ENCODE measurements at places on chromosomes 11 and 22. TPM values are rescaled to one million over a fixed set of nuclear protein-coding genes. Genes with fewer than 3 reads are reported as not detected.

XKR3 gene
- not detected for total RNA-seq

SMC1B gene
- total RNA-seq: not detected

DNA sequence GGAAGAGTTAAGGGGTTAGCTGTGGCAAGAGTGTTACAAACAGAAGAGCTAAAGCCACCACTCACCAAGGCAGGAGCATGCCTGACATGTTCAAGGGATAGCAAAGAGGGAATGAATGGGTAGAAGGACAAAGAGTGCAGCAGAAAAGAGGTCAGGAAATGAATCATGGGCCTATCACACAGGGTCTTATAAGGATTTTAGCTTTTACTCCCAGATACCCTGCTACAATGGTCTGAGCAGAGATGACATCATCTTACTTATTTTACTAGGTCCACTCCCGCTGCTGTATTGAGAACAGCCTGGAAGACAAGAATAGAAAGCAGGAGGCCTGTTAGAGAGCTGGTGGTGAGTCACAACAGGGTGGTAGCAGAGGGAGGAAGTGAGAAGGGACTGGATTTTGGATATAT, 9.8 kb downstream of the TRAF6 start:
- peak overlapping the region; percentile 86 for H3K27ac ChIP-seq
- H3K4me1 ChIP-seq: peaks cover 35% of the 10 kb centered on the region
- peaks cover 6% of the 10 kb centered on the region for H3K36me3 ChIP-seq
- no peak overlapping the region for H3K4me3 ChIP-seq
- no peak for DNase-seq

GRCh38 chr11:77402218-77402556, 71.7 kb downstream of the PAK1 start:
- H3K27me3 ChIP-seq: no peaks in the 10 kb centered on the region
- H3K4me1 ChIP-seq: no peaks in the 10 kb centered on the region
- DNase-seq: no peak
- no peak overlapping the region for H3K4me3 ChIP-seq
- H3K36me3 ChIP-seq: no peaks in the 10 kb centered on the region

- no peaks in the 10 kb centered on the region for H3K36me3 ChIP-seq
- H3K27me3 ChIP-seq: peaks cover 7% of the 10 kb centered on the region
- no peak for DNase-seq
- no peak overlapping the region for H3K27ac ChIP-seq
These were observed 8.4 kb upstream of the KCNQ1OT1 start for GRCh38 chr11:2708151-2708581.

- H3K36me3 ChIP-seq: peaks cover 15% of the 10 kb centered on the region
- peaks cover 10% of the 10 kb centered on the region for H3K4me1 ChIP-seq
- no peak overlapping the region for H3K27ac ChIP-seq
- no peak for DNase-seq
- H3K27me3 ChIP-seq: peaks cover 3% of the 10 kb centered on the region
- H3K4me3 ChIP-seq: no peak overlapping the region
These were observed 13.4 kb downstream of the C11orf24 start for GRCh38 chr11:68258363-68258765.

DNA sequence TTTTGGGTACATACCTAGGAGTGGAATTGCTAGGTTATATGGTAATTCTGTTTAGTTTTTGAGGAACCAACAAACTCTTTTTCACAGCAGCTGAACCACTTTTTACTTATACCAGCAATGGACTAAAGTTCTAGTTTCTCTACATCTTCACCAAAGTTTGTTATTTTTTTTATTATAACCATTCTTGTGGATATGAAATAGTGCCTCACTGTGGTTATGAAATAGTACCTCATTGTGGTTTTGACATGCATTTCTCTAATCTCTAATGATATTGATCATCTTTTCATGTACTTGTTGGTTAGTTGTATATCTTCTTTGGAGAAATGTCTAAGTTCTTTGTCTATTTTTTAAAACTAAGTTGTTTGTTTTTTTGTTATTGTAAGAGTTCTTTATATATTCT, 27.2 kb downstream of the STIM1 start:
- no peak overlapping the region for H3K4me3 ChIP-seq
- H3K27ac ChIP-seq: no peak overlapping the region
- no peaks in the 10 kb centered on the region for H3K27me3 ChIP-seq
- peaks cover 6% of the 10 kb centered on the region for H3K4me1 ChIP-seq
- H3K36me3 ChIP-seq: no peaks in the 10 kb centered on the region

- H3K27me3 ChIP-seq: no peaks in the 10 kb centered on the region
- no peak overlapping the region for H3K4me3 ChIP-seq
- peaks cover 4% of the 10 kb centered on the region for H3K4me1 ChIP-seq
- peaks cover 6% of the 10 kb centered on the region for H3K36me3 ChIP-seq
- DNase-seq: no peak
- H3K27ac ChIP-seq: peak overlapping the region; percentile 85
These were observed 122.3 kb upstream of the BID start for GRCh38 chr22:17896586-17896985.

GRCh38 chr11:115958089-115959000, 454.1 kb upstream of the CADM1 start:
- no peak overlapping the region for H3K4me3 ChIP-seq
- peaks cover 59% of the 10 kb centered on the region for H3K4me1 ChIP-seq
- H3K36me3 ChIP-seq: no peaks in the 10 kb centered on the region
- H3K27me3 ChIP-seq: no peaks in the 10 kb centered on the region
- peak overlapping the region; percentile 91 for H3K27ac ChIP-seq
- DNase-seq: no peak

GRCh38 chr22:45642986-45643385, 28.6 kb upstream of the ATXN10 start:
- H3K4me1 ChIP-seq: peaks cover 5% of the 10 kb centered on the region
- no peak overlapping the region for H3K4me3 ChIP-seq
- peaks cover 51% of the 10 kb centered on the region for H3K27me3 ChIP-seq
- no peak overlapping the region for H3K27ac ChIP-seq
- DNase-seq: no peak

GDPD4 gene
- not detected for total RNA-seq
